ENCODE measurements at places on chromosomes 4 and X.

DNA sequence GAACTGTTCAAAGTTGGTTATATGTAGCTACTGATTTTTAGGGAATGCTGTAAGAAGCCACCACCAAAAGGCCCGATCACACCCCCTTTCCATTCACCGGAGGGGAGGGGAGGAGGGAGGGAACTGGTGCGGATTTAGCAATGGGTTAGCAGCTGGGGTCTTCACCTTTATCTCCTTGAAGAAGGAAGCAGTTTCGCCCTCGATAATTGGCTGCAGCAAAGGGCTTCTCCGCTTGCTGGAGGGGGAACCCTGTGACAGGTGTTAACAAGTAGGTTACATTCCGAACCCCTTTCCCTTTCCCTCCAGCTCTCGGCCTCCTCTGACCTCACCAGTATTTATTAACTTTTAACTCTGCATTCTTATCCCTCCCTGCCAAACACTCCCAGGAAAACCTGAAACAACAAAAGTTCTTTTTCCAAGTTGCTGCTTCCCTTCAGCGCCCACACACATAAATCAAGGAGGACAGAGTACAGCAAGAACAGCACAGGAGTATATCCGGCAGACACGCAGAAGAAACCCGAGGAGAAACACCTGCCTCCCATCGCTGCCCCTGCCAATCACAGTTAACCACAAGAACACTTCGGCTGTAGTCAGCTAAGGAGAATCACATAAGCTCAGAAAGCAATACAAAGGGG is 39.8 kb upstream of the NAP1L5 start:
- DNase-seq = no peak

DNA sequence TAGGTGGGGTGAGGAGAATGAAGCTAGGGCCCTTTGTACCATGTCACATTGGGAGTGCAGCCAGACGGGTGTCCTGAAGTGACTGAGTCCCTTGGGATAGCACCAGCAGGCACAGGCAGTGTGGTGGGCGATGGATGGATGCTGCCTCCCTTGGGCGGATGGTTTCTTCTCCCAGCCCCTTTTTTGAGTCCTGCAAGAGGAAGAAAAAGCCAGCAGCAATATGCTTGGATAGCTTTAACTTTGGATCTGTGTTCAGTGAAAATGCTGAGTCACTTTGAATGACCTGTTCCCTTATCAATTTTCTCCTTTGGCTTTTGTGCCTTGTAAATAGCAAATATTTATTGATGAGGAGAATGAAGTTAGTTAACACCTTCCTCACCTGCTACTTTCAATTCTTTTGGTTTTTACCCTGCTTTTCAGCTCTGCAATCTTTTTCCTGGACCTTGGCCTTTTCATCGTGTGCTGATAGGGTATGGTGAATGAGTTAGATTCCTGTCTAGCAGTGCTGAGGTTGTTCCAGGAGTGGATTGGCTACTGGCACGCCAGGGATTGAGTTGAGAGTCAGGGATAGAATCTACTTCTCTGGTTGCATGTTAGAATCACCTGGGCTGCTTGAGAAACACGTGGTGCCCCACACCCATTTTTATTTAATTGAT is 10.2 kb downstream of the DCUN1D4 start:
- no peak for DNase-seq

DNA sequence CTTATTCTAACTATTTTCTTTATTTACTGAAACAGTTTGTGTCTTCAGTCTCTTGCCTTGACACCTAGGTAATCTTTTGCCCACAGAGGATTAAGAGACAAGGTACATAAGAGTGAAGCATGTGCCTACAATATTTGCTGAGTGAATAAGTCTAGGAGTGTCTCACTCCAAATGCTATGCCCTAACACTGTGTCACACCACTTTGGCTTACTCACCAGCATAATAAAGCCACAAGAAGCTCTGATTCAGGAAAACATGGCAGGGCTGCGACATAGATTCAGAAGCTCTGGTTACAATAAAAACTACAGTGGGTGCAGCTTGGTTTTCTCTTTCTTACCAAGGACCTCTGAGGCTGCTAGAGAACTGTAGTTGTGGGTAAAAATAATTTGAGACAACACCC is 127.1 kb downstream of the RBM46 start:
- no peak for DNase-seq

GRCh38 chr4:162891788-162892707 is 274.6 kb downstream of the NAF1 start:
- peak; percentile 22 for DNase-seq

DNA sequence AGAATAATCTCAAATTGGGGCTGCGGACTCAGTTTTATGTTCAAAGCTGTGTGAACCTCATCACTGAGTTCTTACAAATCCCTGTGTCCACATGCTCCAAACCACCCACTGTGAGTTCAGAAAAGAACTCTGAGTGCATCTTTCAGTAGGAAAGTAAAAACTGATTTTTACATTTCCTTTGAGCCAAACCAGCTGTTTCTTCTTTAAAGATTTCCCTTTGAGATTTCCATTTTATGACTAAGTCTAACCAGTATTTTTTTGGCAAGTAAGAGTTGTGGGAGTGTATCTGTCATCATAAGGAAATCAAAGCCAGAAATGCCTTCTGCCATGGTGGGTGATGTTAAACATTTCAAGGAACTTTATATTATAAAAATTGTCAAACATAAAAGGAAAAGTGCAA is 100.0 kb downstream of the TET2 start:
- DNase-seq = peak; percentile 76

- no peak for DNase-seq
Measured at GRCh38 chr4:84324303-84325245, 174.5 kb downstream of the NKX6-1 start.

DNA sequence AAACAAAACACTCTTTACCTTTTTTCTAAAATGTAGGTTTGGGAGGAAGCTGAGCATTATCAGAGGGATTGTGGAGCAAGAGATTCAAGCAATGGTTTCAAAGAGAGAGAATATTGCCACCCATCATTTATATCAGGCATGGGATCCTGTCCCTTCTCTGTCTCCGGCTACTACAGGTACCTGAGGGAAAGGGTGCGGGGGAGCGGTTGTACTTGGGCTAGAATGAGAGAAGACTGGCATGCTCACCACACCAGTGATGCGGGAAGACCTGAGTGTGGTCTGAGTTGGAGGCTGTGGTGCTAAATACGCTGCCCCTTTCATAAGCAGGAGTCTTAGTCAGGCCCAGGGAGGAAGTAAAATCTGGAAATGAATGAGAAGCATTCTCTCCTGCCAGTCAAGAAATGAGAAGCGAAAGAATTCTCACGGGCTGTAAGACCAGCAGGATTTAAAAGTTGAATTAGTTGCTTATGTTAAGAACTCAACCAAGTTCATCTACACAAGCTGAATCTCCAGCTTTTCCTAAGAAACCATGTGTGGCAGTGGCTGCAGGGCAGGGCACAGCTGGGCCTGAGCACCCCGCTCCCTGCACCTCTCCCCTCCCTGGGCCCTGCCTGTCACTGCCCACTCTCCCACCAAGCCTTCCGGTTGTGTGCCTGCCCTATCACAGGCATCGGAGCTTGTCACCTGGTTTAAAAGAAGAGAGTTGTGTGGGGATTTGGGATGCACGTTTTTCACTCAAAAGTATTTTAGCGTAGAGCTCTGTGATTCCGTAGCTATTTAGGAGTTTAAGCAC is 24.8 kb upstream of the MSANTD1 start:
- no peak for DNase-seq

DNA sequence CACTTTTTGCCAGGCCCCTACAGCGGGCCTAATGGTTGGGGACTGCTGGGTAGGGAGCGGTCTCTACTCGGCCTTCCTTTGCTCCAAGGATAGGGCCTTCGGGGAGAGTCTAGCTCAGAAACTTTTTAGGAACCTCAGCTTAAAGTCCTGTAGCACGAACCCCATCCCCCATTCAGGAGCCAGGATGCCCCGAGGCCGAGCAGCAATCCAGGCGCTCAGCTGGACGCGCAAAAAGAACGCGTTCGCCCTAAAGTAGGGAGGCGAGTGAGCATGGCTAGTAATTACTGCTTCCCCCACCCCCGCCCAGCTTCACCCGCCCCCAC is 9.7 kb downstream of the POU4F2 start:
- DNase-seq = no peak

GRCh38 chr4:12791536-12791935 is 692.6 kb downstream of the RAB28 start:
- no peak for DNase-seq

- no peak for DNase-seq
Measured at GRCh38 chrX:27883468-27884092, 75.8 kb downstream of the MAGEB10 start.

DNA sequence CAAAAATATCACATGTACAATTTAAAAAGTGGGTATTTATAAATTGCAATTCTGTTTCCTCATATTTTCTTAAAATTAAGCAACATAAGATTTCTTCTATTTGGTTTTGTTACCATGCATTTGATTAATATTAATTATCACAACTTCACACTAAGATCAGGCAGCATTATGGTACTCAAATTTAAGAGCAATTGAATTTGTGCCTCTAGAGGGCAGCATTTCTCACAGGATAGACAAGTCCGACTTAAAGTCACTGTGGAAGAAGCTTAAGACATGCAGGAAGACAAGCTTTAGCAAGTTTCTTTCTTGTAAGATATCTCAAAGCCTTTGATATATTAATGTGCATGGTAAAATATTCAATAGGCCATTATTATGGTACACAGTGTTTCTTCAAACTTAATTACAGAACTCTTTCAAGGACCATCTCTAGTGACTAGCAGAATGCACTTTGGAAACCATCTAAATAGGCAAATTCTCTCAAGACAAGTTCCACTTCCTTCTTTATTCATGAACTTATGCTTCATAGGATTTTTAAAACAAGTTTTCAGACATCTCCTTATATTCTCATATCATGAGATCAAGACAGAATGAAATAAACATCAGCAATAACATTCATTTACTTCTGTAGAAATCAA is 35.0 kb downstream of the FBXW7 start:
- DNase-seq = peak; percentile 95

GRCh38 chr4:53371843-53372521 is 5.5 kb upstream of the FIP1L1 start:
- no peak for DNase-seq

DNA sequence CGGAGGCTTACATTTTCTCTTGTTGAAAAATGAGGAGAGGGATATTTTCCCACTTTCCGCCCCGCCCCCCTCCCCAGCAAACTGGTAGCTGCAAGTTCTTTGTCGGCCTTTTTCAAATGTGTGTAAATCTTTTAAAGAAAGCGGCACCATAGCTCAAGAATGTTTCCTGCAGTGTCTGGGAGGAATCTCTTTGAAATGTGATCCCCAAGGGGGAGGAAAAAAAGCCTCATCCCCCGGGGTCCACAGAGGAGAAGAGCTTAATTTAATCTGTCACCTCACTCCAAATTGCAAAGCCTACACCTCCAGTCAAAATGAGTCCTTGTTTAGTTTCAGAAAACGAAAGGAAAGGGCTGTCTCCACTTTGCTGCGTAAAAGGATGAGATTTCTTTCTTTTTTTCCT is 34.8 kb downstream of the ASMT start:
- no peak for DNase-seq

- no peak for DNase-seq
Measured at GRCh38 chr4:53816561-53816960, 225.3 kb upstream of the LNX1 start.

DNA sequence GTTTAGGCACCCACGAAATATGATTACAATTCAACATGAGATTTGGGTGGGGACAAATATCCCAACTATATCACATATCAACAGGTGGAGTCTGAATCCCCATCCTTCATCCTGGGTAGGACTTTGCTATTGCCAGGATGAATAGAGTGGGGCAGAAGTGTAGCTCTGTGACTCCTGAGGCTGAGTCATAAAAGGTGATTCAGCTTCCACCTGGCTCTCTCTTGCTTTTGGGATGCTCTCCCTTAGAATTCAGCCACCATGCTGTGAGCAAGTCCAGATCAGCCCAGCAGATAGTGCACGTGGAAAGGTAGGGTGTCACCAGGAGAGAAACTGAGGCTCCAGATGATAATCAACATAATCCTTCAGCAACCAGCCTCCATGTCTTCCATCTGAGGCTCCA is 193.8 kb upstream of the BCOR start:
- no peak for DNase-seq

GRCh38 chr4:155599085-155599484 is 67.6 kb upstream of the GUCY1A1 start:
- no peak for DNase-seq

DNA sequence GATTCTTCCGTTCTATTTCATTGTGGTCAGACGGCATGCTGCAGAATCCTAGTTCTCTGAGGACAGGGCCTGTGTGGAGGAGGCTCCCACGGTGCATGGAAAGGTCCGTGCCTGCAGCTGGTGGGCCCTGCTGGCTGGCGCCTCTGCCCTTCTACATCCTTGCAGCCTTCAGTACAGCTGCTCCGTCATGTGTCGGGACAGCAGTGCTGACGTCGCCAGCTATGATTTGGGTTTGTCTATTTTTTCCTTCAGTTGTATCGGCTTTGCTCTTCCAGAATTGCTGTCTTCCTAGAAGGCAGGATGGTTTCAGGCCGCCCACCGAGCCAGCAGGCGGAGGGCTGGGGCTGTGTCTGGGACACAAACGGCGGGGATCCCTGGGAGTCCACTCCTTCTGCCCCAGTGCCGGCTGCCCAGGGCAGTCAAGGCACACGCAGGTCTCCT is 32.1 kb upstream of the CPLX1 start:
- no peak for DNase-seq

DNA sequence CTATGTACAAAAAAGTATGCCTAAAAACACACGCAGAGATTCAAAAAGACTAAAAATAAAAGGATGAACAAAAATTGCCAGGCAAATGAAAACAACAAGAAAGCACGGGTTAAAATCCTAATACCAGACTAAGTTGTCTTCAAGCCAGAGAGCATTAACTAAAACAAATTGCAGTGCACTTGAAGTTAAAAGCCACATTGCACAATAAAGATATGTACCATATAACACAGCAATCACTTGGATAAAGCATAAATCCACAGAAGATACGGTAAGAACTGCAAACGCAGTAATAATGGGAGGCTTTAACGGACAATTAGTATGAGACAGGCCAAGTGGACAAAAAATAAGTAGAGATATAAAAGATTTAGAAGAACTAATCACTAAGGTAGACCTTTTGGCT is 14.9 kb downstream of the CCDC158 start:
- no peak for DNase-seq

DNA sequence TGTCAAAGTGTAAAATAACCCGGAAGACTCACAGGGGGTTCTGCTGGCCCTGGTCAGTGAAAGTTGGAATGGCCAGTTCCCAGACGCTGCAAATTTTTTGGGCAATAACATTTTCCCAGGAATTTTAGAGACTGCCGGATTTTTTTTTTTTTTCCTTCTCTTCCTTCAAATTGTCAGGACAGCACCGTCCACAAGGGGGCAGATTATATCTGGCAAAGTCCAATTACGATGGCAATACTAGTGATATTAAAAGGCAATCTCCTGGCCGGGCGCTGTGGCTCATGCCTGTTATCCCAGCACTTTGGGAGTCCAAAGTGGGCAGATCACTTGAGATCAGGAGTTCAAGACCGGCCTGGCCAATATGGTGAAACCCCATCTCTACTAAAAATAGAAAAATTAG is 20.5 kb downstream of the SLC25A5 start:
- no peak for DNase-seq

All from astrocyte of the cerebellum (primary cell).